T-helper 17 cell (primary cell): ENCODE measurements at places on chromosomes 13 and 19. TPM values are rescaled to one million over a fixed set of nuclear protein-coding genes. Genes with fewer than 3 reads are reported as not detected.

The ZNF420 gene
- 6.4 TPM for total RNA-seq

The PRX gene
- 1.5 TPM for total RNA-seq

The UBL3 gene
- 44.5 TPM for total RNA-seq

DNA sequence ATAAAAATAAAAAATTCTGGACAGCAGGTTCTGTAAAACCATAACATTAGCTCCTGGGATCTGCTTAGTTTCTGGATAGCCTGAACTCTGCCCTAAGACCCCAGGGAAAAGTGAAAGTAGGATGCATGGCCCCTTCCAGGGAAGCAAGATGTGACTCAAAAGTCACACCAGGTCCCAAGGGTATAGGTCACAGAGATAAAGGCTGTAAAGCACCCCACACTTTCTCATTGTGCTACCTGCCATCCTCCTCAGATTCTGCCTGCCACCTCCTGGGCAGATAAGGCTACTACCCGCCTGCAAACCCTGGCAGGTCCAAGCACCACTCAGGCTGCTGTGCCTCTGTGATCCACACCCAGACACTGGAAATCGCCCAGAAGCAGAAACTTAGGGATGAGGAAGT is 20.6 kb downstream of the FFAR2 start:
- peak; percentile 43 for DNase-seq

- DNase-seq, result no peak
Measured at GRCh38 chr13:76223565-76223964, 587.4 kb downstream of the LMO7 start.

DNA sequence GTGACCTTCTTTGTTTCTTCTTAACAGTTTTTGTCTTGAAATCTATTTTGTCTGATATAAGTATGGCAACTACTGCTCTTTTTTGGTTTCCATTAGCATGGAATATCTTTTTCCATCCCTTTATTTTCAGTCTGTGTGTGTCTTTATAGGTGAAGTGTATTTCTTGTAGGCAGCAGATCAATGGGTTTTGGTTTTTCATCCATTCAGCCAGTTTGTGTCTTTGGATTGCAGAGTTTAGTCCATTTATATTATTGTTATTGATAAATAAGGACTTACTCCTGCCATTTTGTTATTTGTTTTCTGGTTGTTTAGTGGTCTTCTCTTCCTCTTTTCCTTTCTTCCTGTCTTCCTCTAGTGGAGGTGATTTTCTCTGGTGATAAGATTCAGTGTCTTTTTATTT is 54.4 kb downstream of the ZNF136 start:
- DNase-seq, result no peak

The KASH5 gene
- total RNA-seq, result not detected

The SHISA7 gene
- not detected for total RNA-seq

- no peak for DNase-seq
Measured at GRCh38 chr19:56637976-56638555, 4.9 kb upstream of the SMIM17 start.

GRCh38 chr13:44679597-44679996 is 103.5 kb upstream of the TSC22D1 start:
- DNase-seq, result no peak

GRCh38 chr13:35722458-35723052 is 246.1 kb upstream of the MAB21L1 start:
- DNase-seq, result no peak

The MAB21L1 gene
- total RNA-seq, result not detected

DNA sequence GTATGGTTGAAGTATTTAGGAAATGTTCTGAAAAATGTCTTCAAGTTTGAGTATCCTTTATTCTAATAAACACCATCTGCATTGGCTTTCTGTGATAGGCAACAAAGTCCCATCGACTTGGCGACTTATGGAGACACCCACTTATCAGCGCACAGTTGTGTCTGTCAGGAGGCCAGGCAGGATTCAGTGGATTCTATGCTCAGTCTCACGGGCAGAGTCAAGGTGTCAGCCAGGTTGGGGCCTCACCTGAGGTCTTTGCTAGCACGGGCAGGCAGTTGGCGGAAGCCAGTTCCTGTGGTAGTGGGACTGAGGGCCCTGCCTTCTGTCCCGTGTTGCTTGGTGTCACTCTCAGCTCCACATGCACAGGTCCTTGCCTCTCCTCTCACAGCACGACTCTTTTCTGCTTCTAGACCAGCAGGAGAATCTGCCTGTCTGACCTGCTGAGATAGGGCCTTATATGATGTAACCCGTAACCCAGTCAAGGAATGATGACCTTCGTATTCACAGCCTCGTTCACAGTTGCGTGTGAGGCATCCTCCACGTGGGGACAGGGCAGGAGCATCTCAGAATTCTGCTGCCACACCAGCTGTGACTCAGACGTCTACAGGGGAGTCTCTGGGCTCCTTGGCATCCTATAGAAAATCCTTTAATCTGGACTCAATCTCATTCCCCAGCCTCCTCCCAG is 10.0 kb downstream of the CUL4A start:
- no peak for DNase-seq

DNA sequence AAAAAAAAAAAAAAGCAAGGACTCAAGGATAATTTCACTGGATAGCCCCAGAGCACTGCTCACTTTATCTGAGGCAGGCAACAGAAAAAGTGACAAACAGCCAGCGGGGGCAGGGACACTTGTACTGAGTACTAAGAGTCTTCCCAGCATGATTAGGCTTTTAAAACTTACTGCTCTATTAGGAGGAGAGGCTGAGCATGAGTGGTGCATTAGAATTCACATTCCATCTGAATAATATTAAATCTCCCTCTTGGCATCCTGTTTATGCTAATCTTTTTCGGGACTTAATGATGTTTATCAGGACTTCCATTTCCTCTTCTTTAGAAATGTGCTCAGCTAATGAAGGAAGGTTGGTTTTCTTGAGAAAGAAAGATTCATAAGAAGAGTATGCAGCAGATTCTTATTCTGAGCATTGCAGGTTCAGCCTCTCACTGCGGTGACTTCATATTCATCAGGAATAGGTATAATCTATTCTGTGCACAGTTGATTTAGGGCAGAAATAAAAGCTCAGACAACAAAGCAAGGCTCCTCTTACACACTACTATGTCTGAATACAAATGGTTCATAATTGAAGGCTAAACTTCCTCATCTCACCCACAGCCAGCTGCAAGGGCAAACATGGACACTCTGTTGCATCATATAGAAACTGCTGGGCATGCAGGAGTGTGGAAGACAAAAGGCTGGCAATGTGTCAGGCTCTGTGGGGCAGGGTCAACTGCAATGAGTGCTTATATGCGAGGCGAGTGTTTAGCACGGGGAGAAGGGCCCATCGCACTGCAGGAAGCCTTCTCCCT is 107.0 kb downstream of the KL start:
- no peak for DNase-seq

DNA sequence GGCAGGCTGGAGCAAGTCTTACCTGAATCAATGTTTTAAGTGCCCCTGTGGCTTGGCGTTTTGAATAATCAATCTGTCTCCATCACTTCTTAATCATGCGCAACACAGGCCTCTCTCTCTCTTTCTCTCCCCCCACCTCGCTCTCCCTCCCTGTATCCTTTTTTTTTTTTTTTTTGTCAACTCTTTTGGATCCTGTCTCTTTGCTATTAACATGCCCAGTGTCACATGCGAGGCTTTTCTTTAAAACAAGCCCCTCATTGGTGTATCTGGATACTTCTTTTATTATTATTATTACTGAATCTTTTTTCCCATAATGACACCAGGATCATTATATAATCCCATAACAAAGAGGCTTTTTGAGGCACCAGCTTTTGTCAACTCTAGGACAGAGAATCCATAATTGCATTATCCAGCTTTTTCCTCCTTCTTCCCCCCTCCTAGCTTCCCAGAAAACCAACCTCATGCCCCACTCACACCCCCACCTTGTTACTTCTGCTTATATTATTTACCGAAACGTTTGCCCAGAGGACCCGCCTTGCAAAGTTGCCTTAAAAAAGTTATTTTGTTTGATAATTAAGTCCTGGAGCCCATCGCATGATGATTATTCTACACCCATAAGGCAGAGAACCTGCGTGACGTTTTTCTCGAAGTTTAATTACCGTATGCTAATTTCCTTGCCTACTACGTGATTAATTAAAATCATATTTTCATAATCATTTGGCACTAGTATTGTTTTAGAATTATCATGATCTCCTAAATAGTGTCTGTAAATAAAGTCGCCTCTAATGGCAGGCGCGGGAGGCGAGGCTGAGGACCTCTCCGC is 148.1 kb upstream of the ZNF536 start:
- no peak for DNase-seq

The IZUMO1 gene
- not detected for total RNA-seq

DNA sequence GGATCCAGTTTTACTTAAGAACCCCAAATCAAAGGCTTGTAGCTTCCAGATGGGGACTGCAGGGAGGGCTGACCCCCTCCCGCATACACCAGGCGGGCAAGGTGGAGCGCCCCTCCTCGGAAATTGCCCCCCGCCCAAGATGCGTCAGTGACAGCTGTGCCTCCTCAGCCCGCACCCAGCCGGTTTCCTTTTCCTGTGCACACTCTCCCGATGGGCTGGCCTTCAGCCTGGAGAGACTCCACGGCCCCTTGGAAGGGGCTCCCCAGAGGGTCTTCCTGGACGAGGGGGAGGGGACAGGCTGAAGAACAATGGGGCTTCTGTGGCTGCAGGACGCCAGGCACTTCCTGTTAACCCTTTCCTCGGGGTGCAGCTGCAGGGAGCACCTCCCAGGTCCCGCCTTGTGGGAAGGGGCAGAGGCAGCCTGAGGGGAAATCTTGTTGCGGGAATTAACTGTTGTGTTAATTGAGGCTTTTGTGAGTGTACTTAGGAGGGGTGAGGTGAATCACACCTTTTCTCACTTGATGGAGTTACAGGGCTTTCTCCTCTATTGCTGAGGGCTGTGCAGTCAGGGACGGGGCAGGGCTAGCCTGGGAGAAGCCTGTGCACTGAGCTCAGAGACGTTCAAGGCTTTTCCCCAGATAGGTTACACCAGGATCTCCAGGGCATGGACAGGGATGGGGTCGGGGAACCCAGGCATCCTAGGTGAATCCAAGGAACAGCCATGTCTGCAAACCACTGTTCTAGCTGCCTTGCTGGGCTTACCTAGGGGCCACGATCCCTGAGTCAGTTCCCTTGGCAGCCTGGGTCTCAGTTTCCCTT is 14.3 kb downstream of the IER2 start:
- no peak for DNase-seq

DNA sequence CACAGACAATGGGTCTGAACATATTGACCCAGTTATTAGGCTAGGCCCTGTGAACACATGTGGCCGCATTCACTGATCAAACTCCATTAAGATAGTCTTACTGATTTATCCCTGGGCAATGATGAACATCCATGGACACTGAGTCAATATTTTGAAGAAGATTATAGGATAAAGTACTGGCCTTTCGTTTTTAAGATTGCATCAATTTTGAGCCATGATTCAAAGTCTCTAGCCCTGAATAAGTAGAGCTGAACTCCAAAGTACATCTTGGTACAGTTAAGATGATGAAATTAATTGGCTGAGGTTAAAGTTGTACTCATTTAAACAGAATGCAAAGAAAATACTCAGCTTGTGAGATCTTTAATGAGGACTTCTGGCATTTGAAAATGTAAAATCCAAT is 1581.9 kb downstream of the EFNB2 start:
- DNase-seq, result no peak

DNA sequence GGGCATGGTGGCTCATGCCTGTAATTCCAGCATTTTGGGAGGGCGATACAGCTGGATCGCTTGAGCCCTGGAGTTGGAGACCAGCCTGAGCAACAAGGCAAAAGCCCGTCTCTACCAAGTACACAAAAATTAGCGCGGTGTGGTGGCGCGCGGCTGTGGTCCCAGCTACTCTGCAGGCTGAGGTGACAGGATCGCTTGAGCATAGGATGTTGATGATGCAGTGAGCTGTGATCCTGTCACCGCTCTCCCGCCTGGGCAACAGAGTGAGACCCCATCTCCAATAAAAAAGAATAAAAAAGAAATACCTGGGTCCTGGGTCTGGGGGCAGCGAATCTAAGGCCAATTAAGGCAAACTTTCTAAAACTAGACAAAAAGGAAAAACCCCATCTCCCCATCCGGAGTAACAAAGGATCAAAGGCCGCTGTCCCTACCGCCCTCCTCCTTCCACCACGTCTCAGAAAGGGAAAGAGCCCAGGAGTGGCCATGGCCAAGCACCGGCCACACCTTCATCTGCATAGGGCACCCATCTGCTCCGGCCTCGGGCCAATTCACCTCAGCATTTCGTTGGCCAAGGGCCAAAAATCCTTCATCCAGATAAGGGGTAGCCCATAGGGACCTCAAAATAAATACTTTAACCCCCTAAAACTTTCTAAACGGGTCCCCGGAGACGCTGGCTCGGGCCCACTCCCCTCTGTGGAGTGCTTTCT is 851 bp downstream of the ZNF320 start:
- no peak for DNase-seq

The HSPB6 gene
- not detected for total RNA-seq
